CD4-positive, alpha-beta T cell treated with Interleukin-4 for 1 hour (primary cell): ENCODE measurements at places on chromosomes 1 and 21.

GRCh38 chr1:159088546-159089183, 12.1 kb upstream of the AIM2 start:
- no peak for DNase-seq

DNA sequence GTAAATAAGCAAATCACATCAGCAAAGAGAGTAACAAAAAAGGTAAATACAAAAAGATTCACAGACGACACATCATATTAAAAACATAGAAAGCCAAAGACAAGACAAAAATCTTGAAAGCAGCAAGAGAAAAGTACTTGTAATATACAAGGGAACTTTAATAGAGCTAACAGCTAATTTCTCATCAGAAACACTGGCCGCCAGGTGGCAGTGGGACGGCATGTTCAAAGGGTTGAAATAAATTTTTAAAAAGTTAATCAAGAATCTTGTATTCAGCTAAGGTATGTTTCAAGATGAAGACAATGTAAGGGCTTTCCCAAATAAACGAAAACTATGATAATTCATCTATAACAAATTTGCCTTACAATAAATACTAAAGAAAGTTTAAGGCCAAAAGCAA, 358.1 kb downstream of the LRRIQ3 start:
- no peak for DNase-seq

- DNase-seq = no peak
Observed at GRCh38 chr1:97668945-97669344, 251.9 kb downstream of the DPYD start.

DNA sequence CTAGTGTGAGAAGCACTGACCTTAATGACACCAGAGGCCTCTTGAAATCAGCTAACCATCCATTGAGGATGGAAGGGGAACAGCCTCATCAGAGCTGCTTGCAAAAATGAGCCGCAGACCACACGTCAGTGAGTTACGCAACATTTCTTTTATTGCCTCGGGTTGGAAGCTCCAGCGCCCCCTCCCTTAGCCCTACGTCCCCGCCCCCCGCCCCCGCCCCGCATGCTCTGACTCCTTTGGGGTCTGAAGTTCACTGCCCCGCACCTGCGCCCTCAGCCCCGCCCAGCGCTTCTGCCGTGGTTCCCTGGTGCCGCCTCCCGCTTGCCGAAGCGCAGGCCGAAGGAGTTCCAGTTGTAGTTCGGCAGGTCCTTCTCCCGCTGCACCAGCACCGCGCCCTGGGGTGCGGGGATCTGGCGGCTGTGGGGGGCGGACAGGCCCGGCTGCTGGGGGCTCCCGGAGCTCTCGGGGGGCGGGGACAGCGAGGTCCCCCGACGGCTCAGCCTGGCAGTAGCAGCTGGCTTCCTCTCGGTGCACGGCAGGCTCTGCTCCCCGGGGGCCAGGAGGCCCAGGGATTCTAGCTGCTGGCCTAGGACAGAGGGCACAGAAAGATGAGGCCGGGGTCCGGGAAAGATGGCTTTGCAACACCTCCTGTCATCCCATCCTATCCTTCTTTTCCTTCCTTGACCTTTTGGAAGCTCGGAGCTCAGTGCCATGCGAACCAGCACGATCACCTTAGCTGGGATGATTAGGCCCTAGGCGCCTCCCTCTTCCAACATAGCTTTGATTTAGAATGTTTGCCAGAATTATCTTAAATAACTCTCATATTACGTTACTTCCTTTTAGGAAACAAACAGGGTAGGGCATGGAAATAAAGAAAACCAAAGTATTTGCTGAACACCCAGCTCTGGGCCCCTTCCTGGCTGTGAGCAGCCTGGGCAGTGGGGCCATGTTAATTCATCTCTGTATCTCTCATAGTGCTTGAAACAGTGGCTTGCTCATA, 5.8 kb downstream of the KISS1 start:
- no peak for DNase-seq

DNA sequence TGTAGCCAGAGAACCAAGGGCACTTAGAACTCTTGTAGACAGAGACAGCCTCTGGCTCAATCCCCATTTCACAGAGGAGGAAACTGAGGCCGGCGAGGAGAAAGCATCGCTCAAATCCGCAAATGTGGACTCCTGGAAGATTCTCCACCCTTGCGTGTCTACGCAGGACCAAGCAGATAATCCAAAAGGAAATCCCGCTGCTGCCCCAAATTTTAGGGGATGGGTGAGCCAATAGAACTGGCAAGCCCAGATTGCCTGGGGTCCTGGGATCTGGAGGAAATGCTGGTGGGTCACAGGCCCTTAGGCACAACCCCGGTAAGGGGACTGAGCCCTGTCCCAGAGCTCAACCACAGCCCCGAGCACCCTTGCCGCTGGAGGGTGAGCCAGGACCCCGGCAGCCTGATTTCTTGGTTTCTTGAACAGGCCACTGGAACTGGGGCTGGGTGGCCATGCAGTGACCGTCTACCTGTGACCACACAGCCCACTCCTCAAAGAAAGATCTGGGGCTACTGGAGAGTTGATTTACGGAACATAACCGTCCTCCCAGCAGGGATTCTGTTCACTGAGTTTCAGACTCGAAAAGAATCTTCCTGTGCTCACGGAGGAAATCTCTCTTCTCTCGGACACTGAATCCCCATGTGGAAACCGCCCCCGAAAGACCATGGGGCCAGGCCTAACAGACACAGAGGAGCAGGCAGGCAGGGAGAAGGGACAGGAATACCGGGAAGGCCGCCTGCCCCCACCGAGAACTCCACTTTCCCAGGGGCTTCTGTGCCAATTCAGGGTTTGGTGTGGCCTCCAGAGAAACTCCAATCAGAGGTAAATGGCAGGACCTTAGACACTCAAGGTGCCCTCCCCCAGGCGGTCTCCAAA, 238.4 kb downstream of the NPHP4 start:
- DNase-seq = no peak

- DNase-seq = no peak
Observed at GRCh38 chr1:4894566-4894965, 240.2 kb downstream of the AJAP1 start.

- DNase-seq = no peak
Observed at GRCh38 chr1:5515501-5515900, 476.7 kb downstream of the NPHP4 start.

GRCh38 chr1:159746666-159747065, 32.3 kb upstream of the CRP start:
- no peak for DNase-seq

DNA sequence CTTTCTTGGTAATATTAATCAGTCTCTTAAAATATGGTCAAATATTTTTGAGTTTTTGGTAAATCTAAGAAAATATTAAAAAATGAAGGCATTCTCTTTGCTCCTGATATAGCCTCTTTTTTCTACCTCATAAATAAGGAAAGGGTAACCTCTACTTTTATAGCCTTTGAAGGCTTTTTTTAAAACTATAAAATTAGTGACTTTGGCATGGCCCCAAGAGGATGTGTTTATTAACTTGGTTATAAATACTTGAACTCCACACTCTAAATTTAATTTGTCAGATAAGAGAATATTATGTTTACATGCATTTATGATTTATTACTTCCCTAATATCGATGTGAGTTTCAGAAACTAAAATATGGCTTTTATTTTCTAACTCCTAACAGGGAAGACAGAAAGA, 60.3 kb downstream of the LMO4 start:
- DNase-seq = no peak

GRCh38 chr1:89907727-89908212, 86.9 kb downstream of the LRRC8D start:
- no peak for DNase-seq

- DNase-seq = no peak
Observed at GRCh38 chr1:30172299-30172694, 551.1 kb downstream of the MATN1 start.
